T-cell (primary cell): ENCODE measurements at places on chromosomes 5 and 9.

DNA sequence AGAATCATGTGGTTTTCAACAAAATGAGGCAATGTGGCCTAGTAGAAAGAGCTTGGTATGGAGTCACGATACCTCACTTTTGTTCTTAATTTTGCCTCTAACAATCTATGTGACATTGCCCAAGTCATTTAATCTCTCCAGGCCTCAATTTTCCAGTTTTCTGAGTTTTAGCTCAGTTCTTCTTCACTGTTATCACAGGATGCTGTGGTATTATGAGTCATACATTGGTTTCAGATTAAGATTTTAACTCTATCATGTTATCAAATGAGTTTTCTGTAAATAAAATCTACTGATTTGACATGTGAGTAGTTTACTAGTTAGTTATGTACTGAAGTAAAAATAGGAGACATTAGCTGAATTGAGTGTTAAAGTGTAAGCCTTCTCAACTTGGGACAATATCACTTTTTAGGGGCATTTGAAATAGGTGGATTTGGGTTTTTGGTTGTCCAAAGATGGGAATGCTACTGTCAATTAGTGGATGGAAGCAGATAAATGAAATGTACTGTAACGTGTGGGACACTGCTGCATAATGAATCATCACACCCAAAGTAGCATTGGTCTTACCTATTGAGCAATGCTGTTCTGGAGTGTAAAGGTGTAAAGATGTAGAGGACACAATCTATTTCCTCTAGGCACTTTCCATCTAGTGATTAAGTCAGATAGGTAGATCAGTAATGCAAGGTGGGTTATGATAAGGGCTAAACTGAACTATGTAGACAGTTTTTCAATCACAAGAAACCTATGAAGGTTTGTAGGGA lies 73.3 kb downstream of the NNT start:
- DNase-seq, result no peak

GRCh38 chr5:79077680-79078365 lies 8.3 kb downstream of the BHMT2 start:
- no peak for DNase-seq

GRCh38 chr5:140398379-140398811 lies 3.2 kb upstream of the ANKHD1 start:
- DNase-seq, result no peak

GRCh38 chr9:121541256-121541655 lies 41.6 kb upstream of the GGTA1 start:
- DNase-seq, result no peak

DNA sequence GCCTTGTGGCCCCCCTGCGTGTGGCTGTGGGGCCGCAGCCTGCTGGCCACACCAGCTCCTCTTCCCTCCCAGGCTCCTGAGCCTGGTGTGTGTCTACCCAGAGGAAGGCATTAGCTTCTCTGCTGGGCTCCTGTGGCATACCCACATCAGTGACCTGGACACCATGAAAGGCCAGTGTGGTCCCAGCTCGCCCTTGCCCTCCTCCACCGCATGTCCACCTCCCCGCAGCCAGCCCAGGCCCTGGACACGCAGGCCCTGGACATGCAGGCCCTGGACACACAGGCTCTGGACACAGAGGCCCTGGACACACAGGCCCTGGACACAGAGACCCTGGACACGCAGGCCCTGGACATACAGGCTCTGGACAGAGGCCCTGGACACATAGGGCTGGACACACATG lies 153.4 kb upstream of the PPP1R26 start:
- DNase-seq, result no peak

- DNase-seq, result no peak
Observed at GRCh38 chr9:134408389-134408788, 82.1 kb downstream of the RXRA start.

- no peak for DNase-seq
Observed at GRCh38 chr9:21994556-21995005, at the start of gene CDKN2B-AS1. TSS of gene CDKN2B-AS1 (plus strand) at chr9:21994791.

- DNase-seq, result no peak
Observed at GRCh38 chr9:33166231-33167083, 679 bp downstream of the B4GALT1 start.

DNA sequence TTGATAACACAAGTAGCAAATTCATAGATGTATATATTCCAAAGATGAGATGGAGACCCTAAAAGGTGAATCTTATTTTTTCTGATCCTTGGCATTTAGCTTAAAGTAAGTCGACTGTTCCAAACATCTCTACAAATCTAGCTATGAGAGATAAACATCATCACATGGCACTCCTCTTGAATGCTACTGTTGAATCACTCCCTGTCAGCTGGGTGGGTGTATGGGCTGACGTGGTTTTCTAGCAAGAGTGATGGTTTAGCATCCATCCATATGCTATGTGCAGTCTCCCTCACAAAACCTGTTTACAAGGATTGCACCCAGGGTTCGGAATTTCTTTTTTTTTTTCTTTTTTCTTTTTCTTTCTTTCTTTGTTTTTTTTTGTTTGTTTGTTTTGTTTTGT lies 13.8 kb downstream of the ACO1 start:
- DNase-seq, result no peak

DNA sequence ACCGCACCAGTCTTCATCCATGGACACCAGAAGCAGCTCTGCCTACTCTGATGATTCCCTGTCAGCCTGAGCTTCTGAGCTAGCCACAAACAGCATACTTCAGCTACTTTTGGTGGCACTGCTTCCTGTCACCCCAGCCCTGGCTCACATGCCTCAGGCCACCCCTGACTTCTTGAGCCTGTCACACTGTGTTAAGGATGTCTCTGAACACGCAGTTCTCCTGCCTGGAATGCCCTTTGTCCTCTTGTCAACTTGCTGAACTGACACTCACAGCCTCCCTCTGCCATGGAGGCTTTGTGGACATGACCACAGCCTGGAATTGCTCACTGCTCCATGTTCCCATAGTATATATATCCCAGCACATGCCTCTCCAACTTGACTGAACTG lies 7.2 kb downstream of the MACROH2A1 start:
- no peak for DNase-seq

- no peak for DNase-seq
Observed at GRCh38 chr9:70761139-70761670, 346.7 kb upstream of the KLF9 start.

GRCh38 chr5:30850866-30851265 lies 342.6 kb upstream of the CDH6 start:
- no peak for DNase-seq

DNA sequence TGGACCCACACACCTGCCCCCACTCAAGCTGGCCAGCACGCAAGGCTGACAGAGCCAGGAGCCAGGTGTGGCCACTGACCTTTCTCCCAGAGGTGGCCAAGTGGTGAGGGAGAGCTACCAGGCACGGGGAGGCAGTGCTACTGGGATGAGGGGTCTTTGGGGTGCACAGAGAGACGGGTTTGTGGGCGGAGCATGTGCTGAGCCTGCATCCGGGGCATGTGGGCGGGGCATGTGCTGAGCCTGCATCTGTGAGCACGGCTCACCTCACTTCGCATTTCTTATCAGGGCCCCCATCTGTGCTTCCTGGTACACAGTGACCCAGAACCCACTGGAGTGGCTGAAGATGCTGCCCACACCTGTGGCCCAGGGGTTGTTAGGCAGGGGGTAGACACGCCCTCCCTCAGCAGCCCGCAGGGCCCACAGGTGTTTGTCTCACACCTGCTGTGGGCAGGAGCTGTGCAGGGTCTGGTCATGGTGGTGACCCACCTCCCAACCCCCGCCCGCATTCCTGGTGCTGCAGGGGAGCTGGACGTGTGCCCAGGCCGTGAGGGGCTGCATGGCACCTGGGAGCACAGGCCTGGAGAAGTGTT lies 21.5 kb downstream of the CCDC187 start:
- no peak for DNase-seq

GRCh38 chr5:41695920-41696582 lies 174.2 kb downstream of the OXCT1 start:
- DNase-seq, result no peak

DNA sequence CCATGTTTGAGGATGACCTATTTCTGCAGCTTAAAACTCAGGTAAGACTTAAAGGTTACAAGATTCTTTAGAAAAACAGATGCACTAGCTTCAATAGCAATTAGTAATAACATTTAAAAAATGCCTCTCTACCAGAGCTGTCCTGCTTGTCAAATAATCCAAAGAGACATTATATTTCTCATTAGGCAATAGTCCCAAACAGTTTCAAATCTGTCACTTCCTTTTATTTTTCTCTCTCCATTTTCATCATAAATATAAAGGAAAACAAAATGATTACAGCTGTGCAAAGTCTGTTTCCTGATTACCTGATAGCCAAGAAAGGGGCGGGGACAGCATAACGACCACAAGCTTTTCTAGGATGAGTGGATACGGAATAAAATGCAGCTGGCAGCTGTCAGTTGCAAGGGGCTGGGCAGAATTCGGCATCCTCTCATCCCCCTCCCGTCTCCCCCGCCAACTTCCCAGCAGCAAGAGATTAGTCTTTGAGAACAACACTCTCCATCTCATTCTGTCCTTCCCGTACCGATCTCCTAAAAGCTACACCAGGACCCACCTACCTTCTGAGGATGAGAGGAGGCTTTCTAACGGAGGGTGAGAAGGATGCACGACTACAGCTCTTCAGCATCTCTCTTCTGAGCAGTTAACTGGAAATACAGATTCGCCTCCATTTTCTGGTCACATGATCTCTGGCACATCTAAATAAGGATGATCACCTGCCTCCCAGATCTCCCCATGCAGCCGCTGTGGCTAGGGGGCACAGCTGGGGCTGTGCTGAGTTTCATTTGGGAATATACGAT lies 72.5 kb upstream of the PCA3 start:
- no peak for DNase-seq

DNA sequence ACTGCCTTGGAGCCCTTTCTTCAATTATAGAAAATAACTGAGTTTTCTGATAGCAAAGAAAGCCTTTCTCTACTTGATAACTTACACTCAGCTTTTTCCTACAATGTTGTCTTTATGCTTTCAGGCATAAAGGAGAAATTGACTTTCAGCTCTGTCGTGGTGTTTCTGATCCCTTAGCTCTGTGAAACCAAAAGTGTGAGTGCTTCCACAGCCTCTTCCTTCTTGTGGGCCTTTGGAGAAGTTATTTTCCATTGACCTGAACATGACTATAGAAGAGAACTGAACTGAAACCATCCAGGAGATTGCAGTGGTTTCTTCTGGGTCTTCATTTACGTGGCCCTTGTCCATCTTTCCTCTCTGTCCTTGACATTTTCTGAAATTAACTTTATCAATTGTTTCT lies 59.5 kb upstream of the EQTN start:
- DNase-seq, result no peak

DNA sequence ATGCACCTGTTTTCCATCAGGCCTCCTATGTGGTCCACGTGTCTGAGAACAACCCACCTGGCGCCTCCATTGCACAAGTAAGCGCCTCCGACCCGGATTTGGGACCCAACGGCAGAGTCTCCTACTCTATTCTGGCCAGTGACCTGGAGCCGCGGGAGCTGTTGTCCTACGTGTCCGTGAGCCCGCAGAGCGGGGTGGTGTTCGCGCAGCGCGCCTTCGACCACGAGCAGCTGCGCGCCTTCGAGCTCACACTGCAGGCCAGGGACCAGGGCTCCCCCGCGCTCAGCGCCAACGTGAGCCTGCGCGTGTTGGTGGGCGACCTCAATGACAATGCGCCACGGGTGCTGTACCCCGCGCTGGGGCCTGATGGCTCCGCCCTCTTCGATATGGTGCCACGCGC lies 1.7 kb downstream of the PCDHGB1 start:
- DNase-seq, result no peak

DNA sequence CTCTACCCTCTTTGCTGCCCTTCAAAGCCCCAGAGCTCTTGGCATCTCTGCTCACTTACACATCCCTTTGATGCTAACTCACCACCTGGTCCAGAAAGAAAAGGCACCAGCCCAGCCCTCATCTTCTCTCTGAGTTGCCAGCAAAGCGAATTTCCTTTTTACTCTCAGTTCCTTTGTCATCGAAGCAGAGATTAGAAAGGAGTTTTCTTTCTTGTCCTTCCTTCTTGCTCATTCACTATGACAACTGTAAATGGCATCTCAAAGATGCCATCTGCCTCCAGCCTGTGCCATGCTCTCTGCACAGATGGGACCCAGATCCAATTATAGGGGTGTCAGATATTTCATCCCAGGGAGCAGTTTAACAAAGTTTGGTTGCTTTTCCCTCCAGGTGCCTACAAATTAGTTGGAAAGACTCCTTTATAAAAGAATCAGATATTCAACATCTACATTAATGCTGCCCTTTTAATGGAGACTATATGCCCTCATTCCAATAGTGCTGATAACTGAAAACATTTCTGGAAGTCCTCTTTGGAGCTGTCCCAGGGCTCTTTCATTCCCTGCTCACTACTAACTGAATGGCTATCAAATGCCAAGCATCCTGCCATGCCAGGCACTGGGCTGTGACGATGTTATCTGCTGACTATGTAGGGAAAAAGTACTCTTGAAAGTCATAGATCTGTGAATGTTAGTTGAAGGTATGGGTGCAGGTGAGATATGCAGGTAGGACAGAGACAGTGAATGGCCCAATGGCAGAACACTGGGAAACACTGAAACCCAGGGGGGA lies 58.9 kb downstream of the SUSD1 start:
- DNase-seq, result no peak

GRCh38 chr9:98147582-98147981 lies 28.6 kb upstream of the TRIM14 start:
- no peak for DNase-seq

DNA sequence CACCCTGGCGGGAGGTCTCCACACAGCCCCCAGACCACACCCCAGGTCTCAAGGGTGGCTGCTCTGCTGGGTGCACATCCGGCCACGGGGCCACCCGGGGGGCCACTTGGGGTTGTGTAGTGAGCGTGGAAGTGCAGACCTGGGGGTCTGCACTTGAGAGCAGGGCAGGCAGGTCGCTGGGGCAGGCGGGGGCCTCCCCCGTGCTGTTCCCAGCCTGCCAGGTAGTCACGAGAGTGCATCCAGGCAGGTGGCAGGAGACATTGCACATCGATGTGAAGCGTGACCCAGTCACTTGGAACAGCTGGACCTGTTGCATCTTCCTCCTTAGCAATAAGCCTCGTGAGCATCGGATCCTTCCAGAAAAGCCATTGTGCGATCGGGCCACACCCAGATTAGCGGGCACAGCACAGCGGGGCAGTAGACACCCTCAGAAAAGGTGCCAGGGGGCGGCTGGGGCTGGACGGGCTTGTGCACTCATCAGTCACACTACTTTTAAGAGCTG lies 4.8 kb upstream of the ENTPD8 start:
- DNase-seq, result no peak

DNA sequence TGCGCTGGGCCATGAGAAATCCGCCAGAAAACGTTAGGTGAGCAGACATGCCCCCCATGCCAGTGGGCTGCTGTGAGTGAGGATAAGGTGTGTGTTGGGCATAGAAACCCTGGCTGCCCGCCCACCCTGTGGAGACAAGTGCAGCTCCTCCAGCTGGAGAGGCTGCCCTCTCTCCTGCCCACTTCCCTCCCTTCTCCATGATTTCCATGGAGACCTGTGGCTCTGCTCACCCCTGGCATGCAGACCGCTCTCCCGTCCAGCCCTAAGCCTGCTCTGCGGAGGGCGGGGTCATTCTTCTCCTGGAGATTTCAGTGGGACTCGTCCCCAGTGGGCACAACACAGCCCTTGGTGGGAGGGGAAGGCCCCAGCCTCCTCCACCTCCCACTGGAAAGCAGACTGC lies 133.0 kb upstream of the FAM120A start:
- DNase-seq, result no peak

- no peak for DNase-seq
Observed at GRCh38 chr5:23606927-23607326, 99.5 kb downstream of the PRDM9 start.

GRCh38 chr5:140399979-140400729 lies 1.5 kb upstream of the ANKHD1 start:
- no peak for DNase-seq
